ENCODE measurements at places on chromosomes 13 and 19. TPM values are rescaled to one million over a fixed set of nuclear protein-coding genes. Genes with fewer than 3 reads are reported as not detected.

DNA sequence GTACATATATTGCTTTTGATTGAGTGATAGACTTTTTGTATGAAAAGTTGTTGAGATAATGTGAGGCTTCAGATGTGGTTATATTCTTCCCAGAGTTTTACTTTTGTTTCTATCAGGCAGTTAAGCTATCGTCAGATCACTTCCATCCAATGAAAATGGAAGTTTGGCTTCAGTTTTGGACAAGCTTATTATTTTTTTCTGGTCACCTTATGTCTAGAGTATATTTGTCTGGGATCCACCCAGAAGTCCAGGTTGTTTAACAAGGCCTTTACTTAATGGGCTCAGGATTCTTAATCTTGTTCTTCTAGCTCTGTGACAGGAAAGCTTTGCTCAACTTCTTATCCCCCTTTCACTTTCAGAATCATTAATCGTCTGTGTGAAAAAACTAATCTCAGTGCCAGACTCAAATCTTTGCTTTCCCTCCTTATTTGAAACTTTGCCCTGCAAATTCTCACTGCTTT is 150.9 kb downstream of the PDS5B start:
- DNase-seq, result no peak

GRCh38 chr13:61253105-61253877 is 162.4 kb downstream of the PCDH20 start:
- DNase-seq, result no peak

GRCh38 chr13:33490461-33491327 is 205.1 kb upstream of the STARD13 start:
- DNase-seq, result peak; percentile 39

DNA sequence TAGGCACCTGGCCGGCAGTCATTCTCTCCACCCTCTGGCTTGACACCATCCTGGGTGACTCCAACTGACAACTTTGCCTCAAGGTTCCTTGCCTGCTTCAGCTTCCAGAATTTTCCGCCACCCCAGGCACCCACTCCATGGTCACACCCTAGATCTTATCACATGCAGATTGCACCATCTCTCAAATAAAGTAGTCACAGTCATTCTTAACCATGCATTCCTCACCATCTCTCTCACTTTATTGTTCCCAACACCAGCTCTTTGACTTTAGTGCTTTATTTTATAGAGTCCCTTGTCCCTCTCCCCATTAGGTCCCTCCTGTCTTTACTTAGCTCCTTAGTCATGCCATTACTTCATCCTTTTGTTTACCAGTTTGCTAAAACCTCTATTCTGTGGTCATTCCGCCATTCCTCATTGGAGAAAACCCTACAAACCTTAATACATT is 351.7 kb downstream of the SPRY2 start:
- DNase-seq, result no peak

- peak; percentile 70 for DNase-seq
Observed at GRCh38 chr19:6108721-6109633, 1.3 kb downstream of the RFX2 start.

Gene MYO16
- 1.6 TPM for total RNA-seq

Gene YJEFN3
- 2.7 TPM for total RNA-seq

Gene ERICH4
- total RNA-seq, result not detected

Gene TMPRSS9
- total RNA-seq, result not detected
